ENCODE measurements at places on chromosomes 12 and 14. TPM values are rescaled to one million over a fixed set of nuclear protein-coding genes. Genes with fewer than 3 reads are reported as not detected.

The CFAP54 gene
- 3.2 TPM for total RNA-seq

The NANOG gene
- total RNA-seq: 0.21 TPM

The ALDH6A1 gene
- 23.0 TPM for total RNA-seq

DNA sequence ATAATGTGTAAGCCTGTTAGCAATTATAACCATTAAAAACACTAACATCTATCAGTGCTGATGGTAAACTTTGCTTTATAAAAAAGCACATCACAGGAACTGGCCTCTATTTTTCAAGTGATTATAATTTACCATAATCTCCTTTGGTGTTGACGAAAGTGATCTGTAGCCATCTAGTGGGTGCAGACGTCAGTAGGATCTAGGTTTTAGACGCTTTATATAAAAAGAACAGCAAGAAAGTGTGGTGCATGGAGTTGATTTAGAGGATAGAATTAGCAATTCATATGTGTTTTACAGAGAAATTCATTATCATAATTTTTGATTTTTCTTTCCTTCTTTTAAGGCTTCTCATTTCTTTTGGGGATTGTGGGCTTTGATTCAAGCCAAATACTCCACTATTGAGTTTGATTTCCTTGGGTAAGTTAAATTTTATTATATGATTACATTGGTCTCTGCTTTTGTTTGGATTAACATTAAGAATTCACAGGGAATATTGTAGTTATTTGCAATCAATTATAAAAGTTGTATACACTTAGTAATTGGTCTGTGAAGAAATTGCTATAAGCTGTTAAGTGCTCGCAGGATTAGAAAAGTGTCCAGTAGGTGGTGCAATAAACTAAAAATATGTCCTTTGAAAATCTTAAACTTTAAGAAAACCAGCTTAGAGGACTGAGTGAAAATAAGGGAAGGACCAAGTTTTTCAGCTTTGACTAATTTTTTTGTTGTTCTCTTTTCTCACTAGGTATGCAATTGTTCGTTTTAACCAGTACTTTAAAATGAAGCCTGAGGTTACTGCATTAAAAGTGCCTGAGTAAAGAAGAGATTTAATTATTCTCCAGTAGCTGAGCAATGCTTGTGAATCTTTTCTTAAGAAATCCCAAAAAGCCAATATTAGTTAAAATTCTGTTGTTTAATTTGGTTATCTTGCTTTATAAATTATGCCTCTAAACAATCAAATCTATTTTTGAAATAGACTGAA is 59.5 kb downstream of the ETNK1 start:
- DNase-seq: no peak

DNA sequence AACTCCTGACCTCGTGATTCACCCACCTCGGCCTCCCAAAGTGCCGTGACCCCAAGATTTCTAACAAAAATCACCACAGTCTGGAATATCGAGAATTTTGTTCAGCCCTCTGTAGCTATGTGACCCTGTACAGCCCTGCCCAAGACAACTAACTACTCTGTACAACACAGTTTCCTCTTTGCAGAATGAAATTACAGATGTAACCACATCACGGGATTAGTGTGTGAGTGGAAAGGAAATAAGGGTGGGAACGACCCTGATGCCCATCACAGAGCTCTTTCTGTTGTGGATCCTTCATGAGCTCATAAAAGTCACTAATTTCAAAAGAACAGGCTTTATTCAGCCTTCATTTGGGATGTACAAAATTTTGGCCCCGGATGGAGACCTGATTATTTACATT is 50.5 kb upstream of the KRR1 start:
- no peak for DNase-seq

DNA sequence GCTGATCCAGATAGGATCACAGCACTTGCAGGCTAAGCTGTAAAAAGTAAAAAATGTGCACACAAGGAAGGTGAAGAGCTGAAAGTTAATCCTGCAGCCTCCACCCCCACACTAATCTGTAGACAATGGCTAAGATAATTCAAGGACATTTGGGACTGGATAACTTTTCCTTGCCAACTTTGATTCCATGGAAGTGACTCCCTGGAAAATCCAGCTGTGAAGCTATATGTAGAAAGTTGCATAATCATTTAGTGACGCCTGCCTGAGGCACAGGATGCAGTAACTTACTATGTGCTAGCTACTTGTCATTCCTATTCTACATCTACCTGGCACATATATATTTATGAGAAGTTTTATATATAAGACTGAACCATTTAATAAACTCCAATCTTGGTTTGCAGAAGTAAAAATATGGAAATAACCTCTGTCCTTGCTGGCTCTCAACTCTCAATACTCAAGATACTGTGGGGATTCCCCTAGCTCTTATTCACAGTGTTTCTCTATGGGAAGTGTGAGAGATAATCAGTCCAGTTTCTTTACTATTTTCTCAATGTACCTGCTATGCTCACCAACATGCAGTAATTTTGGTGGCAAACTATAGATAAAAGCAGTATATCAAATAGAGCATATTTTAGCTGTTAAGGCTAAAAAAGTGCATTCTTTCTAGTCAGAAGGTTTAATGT is 14.8 kb downstream of the LDHB start:
- DNase-seq: no peak

The ADAMTS20 gene
- not detected for total RNA-seq
